ENCODE measurements at places on chromosomes 2 and 18.
A peak's percentile ranks its signal among the peaks of the same experiment; 100 is the strongest.

DNA sequence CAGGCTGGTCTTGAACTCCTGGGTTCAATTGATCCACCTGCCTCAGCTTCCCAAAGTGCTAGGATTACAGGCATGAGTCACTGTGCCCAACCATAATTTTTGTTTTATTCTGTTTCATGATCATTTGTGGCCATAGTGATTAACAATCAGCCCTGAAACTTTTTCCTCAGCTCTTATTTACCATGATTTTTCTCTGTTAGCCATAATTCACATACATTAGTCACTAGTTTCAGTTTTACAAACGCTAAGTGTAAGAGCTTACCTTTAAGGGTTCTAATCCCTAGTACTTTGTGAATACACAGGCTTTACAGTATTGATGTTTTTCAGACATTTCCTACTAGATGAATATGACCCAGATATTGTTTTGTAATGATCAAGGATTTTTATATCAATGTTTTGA lies 216.1 kb downstream of the DPP4 start:
- DNase-seq, result no peak

GRCh38 chr2:69454976-69455375 lies 17.7 kb upstream of the NFU1 start:
- no peak for DNase-seq

- no peak for DNase-seq
Measured at GRCh38 chr18:36734596-36734995, 94.2 kb downstream of the TPGS2 start.

DNA sequence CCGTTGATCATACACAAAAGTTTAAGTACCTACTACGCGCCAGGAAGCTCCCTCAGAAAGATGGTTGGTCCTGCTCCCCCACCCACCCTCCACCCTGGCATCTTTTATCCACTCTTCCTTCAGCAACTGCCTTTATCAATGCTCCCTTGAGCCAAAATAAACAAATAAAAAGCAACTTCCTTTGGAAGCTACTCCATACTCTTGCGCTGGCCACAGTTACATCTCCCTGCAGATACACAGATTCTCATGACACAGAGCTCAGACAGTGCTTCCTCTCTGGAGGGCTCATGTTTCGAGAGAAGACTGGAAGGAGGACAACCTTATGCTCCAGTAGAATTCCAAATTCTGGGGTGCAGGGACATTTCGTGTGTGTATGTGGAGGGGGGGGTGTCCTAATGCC lies 3.8 kb upstream of the STEAP3 start:
- no peak for DNase-seq

DNA sequence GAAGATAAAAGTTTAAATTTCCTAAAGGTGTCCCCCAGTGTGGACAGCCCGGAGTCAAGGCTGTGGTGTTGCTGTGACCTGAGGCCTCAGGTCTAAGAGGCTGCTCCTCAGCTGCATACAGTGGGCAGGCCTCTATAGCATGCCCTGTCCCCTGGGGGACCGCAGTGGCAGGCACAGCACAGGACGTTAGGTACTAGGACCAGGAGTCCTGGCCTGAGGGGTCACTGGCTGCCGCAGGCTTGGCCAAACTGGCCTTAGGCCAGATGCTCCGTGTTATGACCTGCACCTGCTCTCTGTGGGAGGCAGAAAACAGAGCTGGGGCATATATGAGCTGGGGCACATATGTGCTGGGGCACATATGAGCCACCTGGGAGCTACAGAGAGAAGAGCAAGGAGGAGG lies 21.2 kb upstream of the MAL start:
- no peak for DNase-seq

GRCh38 chr2:437756-438393 lies 150.0 kb upstream of the ALKAL2 start:
- no peak for DNase-seq

GRCh38 chr18:44897411-44897810 lies 216.7 kb downstream of the SETBP1 start:
- DNase-seq, result no peak

GRCh38 chr2:96167407-96168013 lies 22.3 kb upstream of the DUSP2 start:
- no peak for DNase-seq

GRCh38 chr18:22391407-22392345 lies 26.0 kb downstream of the CTAGE1 start:
- peak; percentile 96 for DNase-seq

DNA sequence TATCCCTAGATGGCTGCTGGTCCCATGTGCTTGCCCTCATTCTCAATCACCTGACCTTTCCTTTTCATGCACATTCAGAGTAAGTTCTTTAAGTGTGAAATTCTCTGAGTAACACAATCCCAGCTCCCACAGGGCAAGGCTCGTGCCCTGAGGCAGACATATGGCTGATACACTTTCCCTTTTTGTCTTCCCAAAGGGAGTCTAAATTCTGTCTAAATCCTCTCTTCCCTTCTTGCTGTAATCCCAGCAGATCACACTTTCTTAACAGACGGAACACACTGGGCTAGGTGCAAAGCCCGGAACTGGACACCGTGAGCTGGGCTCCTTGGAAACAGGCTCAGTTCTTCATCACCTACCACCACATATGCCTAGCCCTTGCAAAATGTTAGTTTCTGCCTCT lies 147.6 kb downstream of the GALNT14 start:
- no peak for DNase-seq

DNA sequence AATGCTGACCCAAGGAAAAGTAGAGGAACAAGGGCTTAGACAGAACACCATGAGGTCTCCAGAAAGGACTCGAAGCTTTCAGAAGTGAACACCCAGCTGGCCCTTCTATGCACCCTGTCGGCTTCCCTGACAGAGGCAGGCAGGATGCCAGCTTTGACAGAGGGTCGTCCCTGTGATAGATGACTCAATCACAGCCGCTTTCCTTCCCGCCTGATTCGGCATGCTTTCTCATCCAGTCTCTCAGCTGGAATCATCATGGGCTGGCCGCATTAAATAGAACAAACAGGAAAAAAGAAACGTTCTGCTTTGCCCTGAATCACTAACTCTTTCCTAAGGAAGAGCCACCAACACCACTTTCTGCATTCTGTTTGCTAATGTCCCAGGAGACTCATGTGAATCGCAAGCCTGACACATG lies 140.3 kb upstream of the RAB12 start:
- peak; percentile 76 for DNase-seq

DNA sequence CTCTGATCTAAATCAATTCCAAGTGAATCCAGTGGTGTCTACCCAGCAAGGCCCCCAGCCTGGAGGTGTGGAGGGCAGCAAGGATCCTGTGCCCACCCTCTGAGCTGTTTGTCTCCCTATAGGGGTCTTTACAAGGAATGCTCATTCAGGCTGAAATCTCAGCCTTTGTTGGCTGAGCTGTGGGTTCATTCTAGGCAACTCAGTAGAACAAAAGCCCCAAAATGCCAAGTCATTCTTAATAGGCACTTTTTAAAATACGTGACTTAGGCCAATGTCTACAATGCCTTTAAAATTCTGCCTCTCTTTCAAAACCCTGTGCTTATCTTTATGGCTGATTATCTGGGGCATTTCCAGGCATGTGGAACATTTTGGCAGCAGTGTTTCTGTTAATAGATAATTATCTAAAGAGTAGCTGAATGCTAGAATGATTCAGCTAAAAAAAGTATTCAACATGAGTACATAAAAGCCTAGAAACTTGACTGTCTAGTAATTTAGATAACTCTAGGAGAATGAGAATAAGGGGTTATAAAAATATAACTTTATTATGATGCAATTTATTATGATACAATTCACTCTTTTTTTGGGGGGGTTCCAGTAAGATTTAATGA lies 7.4 kb downstream of the UGT1A6 start:
- DNase-seq, result no peak

GRCh38 chr2:50255931-50256330 lies 776.0 kb downstream of the NRXN1 start:
- DNase-seq, result no peak

DNA sequence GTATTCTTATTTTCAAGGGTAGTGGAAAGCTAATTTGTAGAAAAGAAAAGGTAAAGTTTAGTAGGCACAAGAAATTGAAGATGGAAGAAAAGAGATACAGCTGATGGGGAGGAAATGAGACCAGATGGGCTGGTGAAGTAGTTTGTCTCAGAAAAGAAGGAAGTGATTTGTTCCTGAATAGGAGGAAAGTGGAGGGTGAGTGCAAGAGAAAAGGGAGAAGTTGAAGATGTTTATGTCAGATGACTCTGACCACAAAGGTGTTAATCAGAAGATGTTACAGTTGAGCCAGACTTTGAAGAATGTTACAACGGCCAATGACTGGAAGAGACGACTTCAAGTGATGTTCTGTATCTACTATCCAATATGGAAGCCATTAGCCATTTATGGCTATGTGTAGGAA lies 21.2 kb downstream of the ZSCAN30 start:
- no peak for DNase-seq

- peak; percentile 27 for DNase-seq
Measured at GRCh38 chr2:134771313-134771801, 52.6 kb upstream of the TMEM163 start.

DNA sequence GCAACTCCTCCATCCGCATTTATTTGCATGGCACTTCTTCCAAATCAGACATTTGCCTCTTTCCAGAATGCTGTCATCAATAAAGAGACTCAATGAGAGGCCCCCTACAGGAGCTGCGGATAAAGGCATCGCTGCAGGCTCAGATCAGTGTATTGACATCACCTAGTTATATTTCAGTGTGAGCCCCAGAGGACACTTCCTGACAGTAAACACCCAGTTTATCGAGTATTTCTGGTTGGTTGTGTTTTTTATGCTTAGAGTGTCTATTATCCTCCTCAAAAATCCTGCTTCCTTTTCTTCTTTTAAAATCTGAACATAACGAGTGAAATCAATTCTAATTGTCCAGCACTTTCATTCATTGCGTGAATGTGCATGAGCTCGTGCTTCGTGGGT lies 38.8 kb downstream of the NRP2 start:
- no peak for DNase-seq

- no peak for DNase-seq
Measured at GRCh38 chr18:79490626-79491041, 94.9 kb downstream of the NFATC1 start.

DNA sequence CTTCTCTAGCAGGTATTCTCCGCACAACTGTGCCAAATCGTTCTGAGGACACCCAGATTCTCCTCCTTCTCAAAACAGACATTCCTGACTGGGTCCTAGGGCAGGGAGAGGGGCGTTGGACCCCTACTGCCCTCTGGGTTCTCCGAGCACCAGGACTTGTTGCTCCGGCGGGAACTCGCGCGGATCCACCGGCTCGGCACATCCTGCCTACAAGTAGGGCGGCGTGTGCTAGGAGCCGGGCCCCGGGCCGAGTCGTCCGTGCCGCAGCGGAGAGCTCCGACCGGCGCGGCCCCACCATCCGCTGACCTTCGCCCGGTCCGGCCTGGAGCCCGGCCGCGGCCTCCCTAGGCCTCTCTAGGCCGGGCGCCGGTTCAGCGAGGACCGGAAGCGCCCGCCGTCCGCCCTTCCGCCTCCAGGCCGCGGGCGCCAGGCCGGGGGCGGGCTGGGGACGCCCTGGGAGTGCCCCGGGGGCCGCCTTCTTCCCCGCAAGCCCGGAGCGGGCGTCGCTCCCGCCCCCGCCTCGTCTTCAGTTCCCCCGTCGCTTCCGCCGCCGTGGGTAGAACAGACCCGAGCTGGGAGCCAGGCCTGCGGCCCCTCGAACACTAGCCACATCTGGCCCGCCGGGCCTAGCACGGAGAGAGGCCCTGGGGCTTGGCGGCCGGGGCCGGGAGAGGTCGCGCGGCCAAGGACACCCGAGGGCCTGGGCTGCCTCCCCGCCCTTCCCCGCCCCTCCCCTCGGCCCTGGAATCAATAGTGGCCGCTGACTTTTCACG lies 7.6 kb upstream of the ONECUT2 start:
- DNase-seq, result no peak

DNA sequence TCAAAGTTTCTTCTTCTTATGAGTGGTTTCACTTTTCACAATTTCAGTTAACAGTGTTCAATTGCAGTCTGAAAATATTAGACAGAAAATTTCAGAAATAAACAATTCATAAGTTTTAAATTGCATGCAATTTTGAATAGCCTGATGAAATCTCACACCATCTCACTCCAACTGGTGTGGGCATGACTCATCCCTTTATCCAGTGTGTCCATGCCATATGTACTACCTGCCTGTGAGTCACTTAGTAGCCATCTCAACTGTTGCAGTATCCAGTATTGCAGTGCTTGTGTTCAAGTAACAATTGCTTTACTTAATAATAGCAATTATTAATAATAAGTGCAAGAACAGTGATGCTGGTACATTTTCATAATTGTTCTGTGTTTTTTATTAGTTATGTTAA lies 1202.5 kb downstream of the DSC3 start:
- DNase-seq, result peak; percentile 77

DNA sequence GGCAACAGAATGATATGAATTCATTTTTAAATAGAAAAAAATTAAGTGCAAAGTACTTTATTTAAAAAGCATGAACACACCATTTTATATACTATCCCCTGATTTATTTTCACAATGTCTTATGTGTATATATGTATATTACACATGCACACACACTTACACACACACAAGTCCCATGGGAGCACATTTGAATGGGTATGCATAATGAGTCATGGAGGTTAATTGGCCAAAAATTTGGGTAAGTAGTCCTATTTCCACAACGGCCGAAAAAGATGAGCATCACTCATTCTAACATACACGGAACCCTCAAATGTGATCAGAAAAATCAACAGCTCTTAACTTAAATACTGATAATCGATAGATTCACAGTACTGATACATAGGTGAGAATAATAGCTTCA lies 97.4 kb upstream of the NABP1 start:
- no peak for DNase-seq

DNA sequence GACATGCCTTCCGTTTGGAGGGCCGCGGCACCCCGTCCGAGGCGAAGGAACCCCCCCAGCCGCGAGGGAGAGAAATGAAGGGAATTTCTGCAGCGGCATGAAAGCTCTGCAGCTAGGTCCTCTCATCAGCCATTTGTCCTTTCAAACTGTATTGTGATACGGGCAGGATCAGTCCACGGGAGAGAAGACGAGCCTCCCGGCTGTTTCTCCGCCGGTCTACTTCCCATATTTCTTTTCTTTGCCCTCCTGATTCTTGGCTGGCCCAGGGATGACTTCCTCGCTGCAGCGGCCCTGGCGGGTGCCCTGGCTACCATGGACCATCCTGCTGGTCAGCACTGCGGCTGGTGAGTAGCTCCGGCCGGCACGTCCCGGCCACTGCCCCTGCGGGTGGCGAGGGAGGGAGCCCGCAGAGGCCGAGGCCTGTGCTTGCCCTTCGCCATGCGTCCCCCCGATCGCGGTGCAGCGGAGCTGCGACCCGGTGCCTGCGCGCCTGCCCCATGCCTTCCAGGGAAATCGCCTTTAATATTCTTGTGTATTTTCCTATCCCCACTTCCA lies 1.2 kb downstream of the BMPR2 start:
- DNase-seq, result peak; percentile 51

All from EL (cell line).